Stimulated activated CD4-positive, alpha-beta T cell treated with anti-CD3 and anti-CD28 coated beads, Interleukin-1b, Interleukin-23, amount 100 ng/mL, for 1 hour (primary cell): ENCODE measurements at places on chromosomes 2 and 18.

DNA sequence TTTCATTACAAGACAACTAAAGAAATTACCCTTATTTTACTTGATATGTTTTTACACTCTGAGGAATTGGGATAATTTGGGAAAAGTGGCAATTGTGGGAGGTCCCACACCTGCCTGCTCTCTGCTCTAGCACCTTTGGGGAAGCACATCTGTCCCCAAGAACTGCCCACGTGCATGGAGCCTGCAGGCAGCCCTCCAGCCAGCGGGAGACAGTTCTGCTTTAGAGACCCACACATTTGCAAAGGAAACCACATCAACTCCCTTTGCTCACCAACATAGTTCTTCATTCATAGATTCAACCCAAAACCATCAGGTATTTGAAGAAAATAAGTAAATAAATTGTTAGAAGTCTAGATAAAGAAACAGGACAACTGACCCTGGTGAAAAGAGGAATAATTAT, 239.9 kb upstream of the ID2 start:
- DNase-seq, result no peak

DNA sequence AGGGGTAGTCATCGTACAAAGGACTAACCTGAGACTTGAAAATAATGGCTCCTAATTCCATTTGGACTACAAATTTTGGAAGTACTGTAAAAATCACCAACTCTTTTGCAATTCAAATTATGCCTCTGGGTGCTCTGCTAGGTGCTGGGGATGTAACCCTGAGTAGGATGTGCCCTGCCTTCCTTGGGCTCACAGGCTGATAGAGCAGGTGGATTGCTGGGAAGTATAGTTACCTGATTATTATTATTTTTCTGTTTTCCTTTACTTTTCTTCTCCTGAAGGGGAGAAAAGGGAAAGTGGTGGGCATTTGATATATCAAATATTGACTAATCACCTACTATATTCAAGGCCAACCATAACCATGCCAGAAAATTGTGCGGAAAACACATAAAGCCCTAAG, 119.3 kb upstream of the RIOK3 start:
- no peak for DNase-seq

GRCh38 chr2:177315364-177315763, 50.8 kb upstream of the NFE2L2 start:
- no peak for DNase-seq

- DNase-seq, result no peak
These were observed 567.5 kb downstream of the SLC4A3 start for GRCh38 chr2:220194630-220195584.

DNA sequence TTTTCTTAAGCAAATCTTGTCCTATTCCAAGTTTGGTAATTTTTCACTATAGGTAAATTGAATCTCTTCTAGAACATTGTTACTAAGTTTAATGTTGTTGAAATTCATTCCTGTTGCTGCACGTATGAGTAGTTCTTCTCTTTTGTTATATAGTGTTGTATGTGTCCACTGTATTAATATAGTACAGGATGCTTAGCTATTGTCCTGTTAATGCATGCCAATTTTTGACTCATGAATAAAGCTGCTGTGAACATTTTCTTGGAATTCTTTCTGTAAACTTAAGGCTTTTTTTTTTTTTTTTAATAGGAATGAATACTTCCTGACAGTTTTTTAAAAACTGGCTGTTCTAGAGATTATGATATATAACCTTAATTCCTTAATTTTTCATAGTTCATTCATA, 326.9 kb downstream of the SLC4A3 start:
- DNase-seq, result no peak

- no peak for DNase-seq
These were observed 1964.3 kb downstream of the SUCLG1 start for GRCh38 chr2:82494739-82495138.

DNA sequence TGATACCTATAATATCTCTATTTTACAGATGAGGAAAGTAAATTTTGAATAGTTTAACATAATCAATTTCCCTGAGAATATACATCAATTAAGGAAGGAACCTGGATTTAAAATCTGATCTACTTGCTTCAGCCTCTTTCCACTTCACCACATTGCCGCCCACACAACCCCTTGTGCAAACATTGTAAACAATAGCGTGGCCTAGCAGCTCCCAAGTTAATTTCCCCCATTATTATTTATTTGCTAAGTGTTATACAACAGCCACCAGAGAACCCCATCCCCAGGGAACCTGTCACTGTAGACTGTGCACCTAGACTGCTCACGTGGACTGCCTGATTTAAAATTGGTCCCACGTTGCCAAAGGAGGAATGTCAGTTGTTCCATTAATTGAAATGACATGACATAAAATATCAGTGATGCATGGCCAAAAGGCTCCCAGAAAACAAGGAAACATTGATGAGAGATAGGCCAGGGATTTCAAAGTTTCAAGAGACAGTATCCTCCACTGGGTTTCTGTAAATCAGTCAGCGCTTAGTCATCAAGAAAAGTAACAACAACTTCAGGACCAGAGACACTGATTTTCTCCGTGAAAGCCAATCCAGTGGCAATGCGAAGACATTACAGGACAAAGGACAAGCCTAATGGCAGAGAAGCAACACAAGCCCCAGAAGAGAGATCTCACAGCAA, 41.3 kb downstream of the SCG2 start:
- DNase-seq, result no peak

DNA sequence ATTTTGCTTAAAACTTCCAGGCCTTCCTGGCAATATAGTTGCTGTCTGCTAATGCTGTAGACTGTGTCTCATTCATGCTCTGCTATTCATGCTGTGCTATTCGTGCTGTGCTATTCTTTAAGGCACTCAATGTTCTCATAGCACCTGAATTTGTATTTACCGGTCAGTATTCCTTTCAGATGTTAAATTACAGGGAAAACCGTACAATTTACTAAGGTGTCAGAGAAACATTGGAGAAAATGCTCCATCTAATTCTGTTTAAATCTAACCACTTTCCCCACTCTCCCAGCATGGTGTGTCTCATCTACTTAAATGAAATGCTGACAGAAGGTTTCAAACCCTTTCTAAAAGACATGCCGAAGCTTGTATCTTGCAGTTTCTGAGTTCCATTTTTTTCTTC, 25.0 kb downstream of the FAM171B start:
- DNase-seq, result no peak

- no peak for DNase-seq
These were observed 8.3 kb upstream of the TMEM131 start for GRCh38 chr2:98004047-98004446.

DNA sequence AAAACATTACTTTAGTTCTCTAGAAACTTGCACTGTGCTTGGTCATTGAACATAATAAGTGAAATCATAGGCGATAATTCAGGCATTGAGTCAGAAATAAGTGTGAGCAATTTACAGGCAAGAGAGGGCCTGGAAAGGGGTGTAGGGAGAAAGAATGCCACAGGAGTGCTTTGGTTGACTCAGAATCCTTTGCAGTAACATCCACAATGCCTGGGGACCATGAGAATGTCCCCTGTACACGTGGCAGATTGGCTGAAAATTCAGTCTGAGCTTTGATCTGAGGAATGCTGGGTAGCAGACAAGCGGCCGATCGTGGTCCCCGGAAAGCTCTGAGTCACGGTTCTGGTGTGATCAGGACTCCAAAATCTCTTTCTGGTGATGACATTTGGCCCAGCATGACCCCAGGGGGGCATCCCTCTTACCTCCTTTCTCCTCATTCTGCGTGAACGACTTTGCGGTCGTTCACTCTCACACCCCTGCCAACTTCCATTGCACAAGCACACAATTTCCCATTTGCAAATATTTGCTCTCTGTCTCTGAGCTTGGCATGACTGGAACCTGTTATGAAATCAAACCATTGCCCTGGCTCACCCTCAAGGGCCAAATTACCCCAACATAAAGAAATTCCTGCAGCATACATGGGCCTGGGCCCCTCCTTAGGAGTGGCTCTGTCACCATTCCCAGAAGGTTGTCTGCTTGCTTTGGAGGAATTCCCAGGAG, 305.0 kb upstream of the EPAS1 start:
- no peak for DNase-seq

GRCh38 chr18:4544142-4544541, 89.0 kb upstream of the DLGAP1 start:
- no peak for DNase-seq

DNA sequence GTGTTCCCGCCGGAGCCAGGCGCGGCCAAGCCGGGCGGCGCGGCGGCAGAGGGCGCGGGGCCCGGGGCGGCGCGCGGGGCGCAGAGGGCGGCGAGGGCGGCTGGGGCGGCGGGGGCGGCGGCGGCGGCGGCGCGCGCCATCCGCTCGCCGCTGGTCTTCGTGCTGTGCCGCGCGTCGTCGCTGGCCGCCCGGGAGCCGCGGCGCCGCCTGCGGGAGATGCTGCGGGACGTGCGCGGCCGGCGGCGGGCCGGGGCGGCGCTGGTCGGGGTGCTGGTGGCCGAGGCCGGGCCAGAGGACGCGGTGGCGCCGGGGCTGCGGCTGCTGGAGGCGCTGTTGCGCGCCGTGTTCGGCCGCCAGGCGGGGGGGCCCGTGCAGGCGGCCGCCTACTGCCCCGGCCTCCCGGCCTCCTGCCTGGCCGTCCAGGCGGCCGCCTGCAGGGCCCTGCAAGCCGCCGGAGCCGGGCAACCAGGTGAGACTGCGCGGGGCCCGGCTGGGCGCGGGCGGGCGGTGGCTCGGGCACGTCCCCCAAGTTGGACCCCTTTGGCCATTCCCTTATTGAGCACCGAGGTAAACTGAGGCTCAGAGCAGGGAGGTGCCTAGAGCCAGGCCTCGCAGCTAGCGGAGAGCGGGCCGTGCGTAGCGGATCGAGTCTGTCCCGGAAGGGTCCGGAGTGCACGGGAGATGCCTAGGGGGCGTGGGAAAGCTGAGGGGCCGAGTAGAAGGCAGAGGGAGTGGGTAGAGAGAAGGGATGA, 584 bp downstream of the C2orf72 start:
- no peak for DNase-seq

DNA sequence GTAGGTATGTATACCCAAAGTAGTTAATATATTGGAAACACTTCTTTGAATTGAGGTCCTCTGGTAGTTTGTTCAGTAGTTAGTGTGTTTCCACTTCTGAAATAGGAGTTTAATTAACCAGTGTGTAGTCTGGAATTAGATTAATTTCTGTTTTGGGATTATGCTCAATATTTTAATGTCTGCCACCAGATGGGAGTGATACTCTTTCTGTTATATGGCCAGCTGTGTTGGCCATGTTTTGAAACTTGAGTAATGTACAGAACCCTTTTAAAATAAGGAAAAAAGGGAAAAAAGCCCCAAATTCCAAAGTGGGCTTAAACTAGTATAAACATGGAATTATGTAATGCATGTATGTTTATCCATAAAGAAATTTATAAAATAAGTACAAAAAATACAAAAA, 147.7 kb downstream of the CTNNA2 start:
- DNase-seq, result no peak

GRCh38 chr2:108613261-108614042, 79.2 kb downstream of the LIMS1 start:
- DNase-seq, result no peak

- DNase-seq, result no peak
These were observed 71.4 kb downstream of the TWIST2 start for GRCh38 chr2:238919307-238919706.

- no peak for DNase-seq
These were observed 406.8 kb downstream of the NBAS start for GRCh38 chr2:15154297-15154696.

DNA sequence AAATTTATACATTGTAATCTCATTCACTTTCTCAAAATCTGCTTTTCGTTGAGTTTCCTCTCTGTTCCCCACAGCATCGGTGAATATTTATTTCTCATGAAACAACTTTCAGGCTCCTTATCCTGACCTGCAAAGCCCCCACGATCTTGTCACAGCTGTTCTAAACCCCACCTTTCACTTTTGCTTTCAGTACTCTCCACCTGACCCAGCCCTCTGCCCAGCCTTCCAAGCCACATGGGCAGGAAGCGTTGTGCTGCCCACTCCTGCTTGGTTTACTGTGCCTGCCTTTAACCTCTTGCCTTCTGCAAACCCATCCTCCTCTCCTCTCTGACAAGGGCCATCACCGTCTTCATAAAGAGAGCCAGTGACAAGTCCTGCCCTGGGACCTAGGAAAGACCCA, 262.5 kb downstream of the GALR1 start:
- no peak for DNase-seq

DNA sequence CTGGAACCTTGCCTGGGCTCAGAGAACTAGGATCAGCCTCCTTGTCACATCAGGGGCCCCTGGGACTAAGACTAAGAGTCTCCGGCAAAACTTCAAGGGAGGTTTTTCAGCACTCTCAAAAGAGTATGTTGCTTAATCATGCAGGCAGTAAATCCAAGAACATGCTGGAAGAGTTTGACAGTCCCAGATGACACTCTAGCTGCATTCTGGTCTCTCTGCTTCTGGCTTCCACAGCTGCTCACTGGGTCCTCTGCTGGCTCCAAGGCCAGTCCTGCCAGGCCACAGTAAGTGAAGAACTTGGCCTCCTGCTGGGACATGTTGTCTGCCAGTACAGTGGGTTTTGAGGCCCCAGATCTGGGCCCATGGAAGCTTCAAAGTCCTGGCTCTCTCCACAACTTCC, 45.2 kb upstream of the IL1RL1 start:
- no peak for DNase-seq

GRCh38 chr2:235904585-235904931, 263.6 kb downstream of the GBX2 start:
- DNase-seq, result no peak

DNA sequence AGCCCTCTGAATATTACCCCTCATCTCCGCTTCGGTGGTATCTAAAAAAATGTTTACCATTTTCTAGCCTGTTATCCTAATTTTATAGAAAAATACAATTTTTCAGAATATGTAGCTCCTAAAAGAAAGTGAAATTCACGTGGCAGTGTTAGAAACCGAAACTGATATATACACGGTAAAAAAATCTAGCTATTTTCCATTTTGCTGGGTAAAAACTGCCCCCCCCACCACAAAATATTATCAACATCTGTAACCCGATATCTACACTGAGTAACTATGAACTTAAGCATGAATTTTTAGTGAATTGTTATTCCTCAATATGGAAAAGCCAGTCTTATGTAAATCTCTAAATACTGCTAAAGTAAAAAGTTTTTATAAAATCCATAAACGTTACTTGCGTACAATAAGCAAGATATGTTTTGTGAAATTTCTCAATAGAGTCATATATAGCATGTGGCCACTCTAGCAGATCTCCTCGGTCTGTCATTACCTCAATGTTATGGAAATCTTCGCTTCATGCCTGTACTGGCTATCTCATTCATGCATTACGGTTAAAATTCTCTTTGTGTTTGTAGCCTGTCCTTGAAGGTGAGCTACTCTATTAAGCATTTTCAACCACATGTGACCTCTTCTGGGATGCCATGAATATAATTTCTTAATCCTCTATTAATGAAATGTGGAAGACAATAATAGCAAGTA, 524.2 kb downstream of the TRIB2 start:
- no peak for DNase-seq

DNA sequence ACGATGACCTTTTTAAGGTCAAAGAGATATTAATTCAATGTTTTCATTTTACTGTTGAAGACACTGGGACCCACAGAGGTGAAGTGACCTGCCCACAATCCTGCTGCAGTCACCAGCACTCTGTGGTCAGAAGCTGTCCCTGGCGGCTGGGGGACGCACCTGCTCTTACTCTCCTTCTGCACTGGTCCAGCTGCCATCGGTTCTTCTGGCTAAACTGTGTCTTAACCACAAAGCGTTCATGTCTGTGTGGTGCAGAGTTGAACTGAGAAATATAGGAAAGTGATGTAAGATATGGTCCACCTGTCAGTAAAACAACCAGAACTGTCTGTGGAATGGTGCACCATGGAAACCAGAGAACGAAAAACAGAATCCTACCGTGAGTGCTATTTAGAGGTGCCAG, 44.9 kb upstream of the SMIM21 start:
- DNase-seq, result no peak
